Muscle of arm (tissue), 14 donors: ENCODE measurements at places on chromosomes 5 and 9.

DNA sequence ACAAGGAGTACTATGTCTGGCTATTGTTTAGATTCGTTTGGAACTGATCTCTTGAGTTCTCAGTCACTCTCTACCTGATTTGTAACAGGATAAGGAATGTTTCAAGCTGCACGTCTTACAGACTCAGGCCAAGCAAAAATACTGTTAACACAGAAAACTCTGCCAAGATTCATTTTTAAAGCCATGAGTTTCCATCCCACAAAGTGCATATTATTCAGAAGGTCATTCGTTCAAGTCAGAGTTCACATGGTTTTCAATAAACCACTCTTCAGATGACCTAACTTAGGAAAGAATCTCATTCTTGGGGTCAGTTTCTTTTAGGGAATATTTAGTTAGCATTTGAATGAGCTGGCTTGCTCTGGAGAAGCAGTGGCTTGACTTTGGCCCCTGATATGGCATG, 49.3 kb downstream of the F2R start:
- DNase-seq, result no peak

DNA sequence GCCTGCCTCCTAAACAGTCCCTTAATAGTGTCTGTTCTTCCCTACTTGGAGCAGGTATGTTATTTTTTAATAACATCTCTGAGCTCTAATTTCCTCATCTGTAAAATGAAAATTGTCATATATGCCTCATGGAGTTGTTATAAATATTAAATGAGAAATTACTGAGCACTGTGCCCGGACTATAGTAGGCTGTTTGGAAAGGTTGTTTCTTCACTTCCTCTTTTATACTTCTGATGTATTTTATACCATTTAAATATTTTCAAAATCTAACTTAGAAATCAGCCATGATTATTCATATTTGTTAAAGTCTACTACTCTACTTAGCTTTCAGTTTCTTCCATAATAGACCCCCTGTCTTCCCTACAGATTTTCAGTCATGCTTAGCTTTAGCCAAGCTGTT, 30.5 kb upstream of the HAPLN1 start:
- DNase-seq, result no peak

GRCh38 chr9:112248722-112249121, 73.6 kb upstream of the SUSD1 start:
- DNase-seq, result no peak

DNA sequence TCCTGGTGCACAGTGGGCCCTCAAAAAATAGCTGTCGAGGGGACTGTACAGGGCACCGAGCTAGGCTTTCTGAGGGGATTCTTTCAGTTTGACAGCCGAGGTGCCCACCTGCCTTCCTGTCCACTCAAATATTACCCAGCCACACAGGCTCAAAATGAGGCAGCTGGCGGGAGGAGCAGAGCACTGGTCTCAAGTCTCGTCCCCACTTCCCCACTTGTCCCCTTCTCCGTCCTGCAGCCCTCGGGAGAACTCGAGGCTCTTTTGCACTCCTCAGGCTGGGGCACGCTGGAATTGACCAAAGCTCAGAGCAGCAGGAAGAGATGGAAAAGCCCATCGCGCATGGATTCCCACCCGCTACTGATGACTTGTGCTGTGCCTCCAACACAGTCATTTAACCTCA, 185.2 kb downstream of the HSPA4 start:
- DNase-seq, result no peak

DNA sequence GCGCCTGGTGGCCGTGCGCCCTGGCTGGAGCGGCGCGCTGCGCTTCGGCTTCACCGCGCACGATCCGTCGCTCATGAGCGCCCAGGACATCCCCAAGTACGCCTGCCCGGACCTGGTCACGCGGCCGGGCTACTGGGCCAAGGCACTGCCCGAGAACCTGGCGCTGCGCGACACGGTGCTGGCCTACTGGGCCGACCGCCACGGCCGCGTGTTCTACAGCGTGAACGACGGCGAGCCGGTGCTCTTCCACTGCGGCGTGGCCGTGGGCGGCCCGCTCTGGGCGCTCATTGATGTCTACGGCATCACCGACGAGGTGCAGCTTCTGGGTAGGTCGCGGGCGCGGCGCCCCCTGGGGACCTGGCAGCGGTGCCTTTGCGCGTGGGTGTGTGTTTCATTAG, 28.9 kb downstream of the NEURL1B start:
- no peak for DNase-seq

DNA sequence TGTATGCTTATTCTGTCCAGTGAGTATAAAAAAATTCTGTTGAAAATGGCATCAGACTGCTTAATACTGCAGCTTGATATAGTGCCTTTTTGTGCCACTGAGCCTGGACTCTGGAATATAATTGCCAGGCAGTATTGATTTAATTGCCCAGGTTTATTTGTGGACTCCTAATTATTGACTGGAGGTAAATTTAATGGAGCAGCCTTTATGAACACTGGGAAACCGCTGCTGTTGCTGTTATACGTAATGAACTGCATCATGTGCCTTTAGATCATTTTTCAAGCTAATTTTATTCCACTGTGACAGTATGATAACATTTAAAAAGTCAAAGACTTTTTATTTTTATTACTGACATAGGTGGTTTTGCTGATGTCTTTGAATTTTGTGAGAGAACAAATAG, 90.2 kb upstream of the SH3GL2 start:
- DNase-seq, result no peak

GRCh38 chr5:180396926-180397325, 43.8 kb upstream of the GFPT2 start:
- DNase-seq, result no peak

DNA sequence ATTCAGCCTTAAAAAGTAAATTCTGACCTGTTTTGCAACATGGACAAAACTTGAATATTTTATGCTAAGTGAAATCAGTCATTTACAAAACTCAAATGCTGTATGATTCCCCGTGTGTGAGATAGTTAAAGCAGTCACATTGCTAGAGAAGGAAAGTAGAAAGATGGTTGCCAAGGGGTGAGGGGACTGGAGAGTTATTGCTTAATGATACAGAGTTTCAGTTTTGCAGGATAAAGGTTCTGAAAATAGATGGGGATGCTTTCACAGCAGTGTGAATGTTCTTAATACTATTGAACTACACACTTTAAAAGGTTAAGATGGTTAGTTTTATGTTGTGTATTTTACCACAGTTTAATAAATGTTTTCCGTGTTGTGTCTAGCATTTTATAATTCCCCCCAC, 51.2 kb downstream of the SGCD start:
- DNase-seq, result no peak

DNA sequence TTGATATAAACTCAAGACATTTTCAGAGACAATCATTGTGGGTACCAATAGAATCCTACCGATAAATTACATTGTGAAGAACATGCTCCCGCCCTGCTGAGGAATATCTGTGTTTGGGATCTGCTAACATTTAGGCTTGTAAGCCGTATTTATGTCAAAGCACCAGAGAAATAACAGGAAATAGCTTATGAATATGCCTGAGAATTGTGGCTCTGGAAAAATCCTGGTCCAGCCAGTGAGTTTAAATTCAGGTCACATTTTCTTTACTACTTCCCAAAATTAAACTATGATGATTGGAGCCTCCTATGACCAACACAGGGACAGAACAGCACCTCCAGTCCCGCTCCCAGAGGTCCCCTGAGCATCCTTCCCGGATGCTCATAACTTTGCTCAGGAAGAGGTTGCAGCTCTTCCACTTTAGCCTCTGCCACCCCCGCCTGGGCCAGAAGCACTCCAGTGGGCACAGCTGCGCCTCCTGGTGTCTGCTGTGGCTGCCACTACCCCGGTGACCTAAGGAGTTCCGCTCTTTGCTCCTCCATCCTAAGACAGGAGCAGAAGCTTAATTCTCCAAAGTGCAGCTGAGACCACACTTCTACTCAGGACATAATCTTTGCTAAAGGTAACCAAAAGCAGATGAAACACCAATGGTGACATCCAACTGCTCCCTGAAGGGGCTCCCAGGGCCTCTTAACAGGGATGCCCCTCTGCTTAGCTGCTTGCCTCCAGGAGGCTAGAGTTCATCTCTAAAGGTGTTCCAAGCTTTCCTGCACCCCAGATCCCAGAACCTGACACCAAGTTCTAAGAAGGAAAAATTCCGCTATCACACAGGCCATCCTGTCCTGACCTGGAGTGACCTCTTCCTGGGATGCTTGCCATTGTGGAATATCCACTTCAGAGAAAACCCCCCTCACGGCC, 58.8 kb downstream of the SLC1A1 start:
- DNase-seq, result peak; percentile 41
